NCI-H510A treated with DMSO at 0.1 percent for 48 hours (cell line): ENCODE measurements at places on chromosomes 16 and 17.

DNA sequence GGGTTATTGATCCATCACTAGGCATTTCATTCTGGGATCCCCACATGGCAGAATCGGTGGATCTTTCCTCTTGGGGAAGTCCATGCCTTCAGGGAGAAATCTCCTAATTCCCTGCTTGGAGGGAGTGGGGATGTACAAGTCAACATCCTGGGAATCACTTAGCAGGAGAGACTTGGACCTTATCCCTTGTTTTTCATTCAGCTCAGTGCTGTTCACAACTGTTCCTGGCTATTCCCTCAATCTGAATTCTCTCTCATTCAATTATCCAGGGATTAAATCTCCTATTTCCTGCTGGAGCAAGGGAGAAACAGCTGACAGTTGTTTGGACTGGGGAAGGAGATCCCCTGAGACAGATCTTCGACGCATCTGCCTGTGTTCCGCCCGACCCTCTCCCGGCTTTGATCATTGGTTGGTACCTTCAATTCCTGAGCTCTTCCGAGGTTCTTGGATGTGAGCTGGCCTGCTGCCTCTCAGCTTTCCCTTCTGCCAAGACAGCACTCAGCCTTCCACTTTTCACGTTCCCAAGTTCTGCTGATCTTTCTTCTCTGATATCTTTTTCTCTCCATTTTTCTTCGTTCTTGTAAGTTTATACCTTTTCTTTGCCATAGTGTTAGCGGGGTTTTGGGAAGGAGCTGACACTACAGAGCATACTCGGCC, 115.4 kb upstream of the GNAO1 start:
- DNase-seq: no peak

GRCh38 chr16:56344518-56345405, 80.6 kb downstream of the AMFR start:
- DNase-seq: no peak

DNA sequence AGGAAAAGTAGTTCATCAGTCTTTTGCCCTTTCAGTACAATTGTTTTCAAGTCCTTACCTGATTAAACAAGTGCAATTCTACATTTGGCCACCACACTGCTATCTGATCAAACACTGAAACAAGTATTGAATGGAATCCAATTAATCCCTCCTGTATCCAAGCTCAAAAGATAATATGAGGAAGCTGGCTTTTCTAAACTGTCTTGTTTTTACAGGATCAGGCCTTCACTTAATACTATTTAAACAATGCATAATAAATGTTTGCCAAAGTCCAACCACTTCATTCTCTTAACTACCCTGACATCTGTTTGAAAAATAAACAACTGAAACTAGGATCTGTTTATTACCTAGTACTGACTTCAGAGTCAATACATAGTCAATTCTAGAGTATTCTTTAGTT, 131.6 kb downstream of the MRTFB start:
- DNase-seq: peak; percentile 93

GRCh38 chr16:21101631-21102420, 48.8 kb downstream of the DNAH3 start:
- DNase-seq: no peak

- no peak for DNase-seq
Observed at GRCh38 chr17:63675607-63676546, 24.0 kb downstream of the LIMD2 start.

DNA sequence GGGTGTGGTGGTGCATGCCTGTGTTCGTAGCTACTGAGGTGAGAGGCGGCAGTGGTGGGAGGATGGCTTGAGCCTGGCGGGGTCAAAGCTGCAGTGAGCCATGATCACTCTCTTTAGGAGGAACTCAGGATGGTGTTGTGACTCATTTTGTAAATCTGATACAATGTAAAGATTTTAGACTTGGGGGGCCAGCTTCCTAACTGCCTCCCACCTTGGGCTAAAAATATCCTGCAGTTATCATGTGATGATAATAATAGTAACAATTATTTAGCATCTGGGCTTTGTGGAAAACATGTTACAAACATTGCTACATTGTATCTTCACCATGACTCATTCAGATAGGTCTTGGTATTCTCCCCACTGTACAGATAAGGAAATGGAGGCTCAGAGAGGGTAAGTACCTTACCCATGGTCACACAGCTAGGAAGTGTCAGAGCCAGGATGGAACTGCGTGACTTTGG, 7.4 kb downstream of the CTNS start:
- DNase-seq: no peak

- no peak for DNase-seq
Observed at GRCh38 chr16:89842471-89843408, 14.5 kb downstream of the SPIRE2 start.

DNA sequence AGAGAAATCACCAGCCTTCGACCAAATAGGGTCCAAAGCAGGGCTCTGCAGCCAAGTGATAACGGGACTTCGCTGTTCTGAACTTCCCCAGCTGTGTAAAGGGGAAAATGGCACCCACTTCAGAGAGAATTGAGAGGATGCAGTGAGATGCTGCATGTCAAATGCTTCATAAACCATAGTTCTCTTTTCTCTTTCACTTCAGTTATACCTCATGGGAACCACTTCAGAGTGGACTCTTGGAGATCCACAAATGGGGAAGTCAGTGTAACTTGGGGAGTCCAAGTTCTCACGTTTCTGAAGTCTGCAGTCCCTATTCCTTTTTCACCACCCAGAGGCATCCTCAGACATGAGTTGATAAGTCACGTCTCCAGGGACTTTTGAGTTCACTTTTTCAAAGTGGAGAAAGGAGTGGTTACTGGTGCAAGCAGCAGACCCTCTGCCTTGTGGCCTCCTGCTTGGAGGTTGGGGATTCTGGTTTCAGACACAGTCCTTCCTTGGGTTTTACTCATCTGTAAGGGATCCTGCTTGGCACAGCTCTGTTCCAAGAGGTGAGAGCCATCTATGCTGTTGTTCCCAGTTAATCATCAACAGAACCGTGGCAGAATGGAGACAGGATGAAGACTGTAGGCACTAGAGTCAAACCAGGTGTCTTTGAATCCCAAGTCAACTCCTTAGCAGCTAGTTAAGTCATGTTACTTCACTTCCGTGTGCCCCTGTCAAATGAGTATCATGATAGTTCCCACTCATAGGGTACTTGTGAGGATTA, 123.4 kb upstream of the NOL11 start:
- no peak for DNase-seq

DNA sequence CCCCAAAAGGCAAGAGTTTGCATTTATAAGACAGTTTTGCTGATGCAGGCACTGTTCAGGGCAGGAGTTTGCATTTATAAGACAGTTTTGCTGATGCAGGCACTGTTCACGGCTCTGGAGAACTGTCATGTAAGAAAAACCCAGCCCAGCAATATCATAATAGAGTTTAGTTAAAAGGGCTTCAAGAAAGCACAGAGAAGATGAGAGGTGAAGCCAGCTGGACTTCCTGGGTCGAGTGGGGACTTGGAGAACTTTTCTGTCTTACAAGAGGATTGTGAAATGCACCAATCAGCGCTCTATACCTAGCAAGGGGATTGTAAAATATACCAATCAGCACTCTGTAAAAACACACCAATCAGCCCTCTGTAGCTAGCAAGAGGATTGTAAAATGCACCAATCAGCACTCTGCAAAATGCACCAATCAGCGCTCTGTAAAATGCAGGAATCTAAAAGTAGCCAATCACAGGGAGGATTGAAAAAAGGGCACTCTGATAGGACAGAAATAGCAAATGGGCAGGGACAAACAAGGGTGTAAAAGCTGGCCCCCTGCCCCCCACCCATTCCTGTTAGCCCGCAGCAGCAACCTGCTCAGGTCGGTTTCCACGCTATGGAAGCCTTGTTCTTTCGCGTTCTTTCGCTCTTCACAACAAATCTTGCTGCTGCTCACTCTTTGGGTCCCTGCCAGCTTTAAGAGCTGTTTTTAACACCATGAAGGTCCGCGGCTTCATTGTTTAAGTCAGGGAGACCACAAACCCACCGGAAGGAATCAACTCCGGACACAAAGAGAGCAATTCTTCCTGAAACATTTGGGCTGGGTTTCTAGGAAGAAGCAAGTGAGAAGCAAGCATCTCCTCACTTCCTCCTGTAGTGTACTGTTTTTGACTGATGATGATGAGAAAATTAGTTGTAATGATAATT, 1.8 kb upstream of the CBX1 start:
- no peak for DNase-seq

- DNase-seq: no peak
Observed at GRCh38 chr17:42421507-42422338, 1.3 kb downstream of the CAVIN1 start.

DNA sequence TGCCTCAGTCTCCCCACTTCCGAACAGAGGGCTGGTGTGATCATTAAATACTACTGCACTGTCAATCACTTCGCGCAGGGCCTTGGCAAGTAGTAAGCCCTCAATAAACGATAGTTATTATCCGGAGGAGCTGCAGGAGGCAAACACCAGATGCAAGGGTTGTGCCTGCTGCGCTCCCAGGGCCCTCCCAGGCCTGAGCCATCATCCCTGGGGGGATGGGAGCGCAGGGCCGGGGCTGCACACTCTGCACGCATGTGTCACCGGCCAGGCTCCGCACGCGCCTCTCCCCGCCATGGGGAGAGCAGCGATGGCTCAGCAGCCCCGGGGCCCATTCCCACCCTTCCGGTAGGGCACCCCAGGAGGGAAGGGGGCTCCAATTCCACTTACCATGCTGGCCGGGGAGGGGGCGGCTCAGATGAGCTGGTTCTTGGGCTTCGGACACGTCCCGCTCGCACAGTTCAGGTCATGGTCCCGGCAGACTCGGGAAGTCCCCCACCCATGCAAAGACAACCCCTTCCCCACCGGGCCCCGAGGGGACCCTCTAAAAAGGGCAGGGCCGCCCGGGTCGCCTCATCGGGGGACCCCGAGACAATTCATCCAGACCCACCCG, 681 bp downstream of the XPO6 start:
- peak; percentile 55 for DNase-seq

DNA sequence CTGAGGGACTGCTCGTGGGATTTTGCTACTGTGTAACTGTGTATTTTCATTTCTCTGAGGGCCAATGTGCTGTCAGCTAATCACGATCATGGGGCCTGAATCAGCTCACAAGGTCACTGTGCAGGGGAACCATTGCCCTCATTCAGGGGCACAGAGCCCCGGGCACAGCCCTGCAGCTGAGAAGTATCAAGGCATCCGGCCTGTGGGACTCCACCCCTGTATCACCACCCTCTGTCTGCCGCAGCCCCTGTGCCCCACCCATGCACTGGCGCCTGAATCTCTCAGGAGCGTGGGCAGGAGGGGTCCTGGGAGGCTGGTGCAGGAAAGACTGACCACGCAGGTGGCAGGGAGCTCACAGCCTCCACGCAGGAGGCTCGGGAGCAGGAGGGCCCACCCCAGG, 43.4 kb upstream of the RASD1 start:
- DNase-seq: no peak

GRCh38 chr17:82236142-82236971, 7.5 kb downstream of the SLC16A3 start:
- peak; percentile 65 for DNase-seq

GRCh38 chr17:74871356-74872076, 1.3 kb downstream of the FDXR start:
- no peak for DNase-seq

- DNase-seq: no peak
Observed at GRCh38 chr16:19523184-19523558, 571 bp upstream of the CCP110 start.

DNA sequence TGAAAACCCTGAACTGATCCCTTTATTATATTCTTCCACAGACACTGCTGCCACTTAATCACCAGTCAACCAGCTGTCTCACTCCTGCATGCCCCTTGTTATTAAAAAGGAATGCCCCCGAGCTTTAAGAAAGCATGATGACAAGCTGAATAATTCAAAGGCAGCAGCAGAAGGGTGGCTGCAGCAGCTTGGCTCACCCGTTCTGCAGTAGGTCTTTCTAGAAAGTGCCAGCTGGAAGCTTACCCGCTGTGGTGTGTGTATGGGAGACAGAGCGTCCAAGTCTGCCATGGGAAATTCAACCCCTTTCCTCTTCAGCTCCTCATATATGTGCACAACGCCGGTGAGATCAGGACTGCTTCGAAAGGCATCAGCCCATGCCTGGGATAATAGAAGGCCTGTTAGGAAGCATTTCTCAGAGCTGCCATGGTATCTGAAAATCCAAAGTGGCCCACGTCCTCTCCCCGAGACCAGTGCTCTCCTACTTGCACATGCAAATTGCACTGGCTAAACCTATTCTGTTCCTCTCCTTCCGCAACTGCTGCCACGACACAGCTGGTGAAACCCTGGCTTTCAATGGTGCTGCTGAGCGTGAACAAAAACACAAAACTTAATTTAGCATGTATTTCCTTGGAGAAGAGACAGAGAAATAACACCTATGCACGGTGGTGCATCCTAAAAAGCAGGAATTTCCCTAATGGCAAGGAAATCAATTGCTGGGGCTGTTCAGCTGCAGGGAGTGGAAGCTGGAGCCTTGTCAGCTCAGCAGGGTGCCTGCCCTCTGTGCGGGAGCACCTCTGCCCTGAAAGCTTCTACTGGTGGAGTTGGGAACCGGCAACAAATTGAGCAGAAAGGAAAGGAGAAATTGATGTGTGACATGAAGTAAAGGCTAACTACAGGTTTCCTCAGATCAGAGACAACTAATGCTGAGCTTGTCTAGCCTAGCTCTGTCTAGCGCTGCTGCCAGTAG, 47.9 kb upstream of the SREBF1 start:
- DNase-seq: no peak

- no peak for DNase-seq
Observed at GRCh38 chr16:84369105-84369504, 767 bp downstream of the ATP2C2 start.

- DNase-seq: no peak
Observed at GRCh38 chr16:22093331-22093730, 990 bp downstream of the VWA3A start.

DNA sequence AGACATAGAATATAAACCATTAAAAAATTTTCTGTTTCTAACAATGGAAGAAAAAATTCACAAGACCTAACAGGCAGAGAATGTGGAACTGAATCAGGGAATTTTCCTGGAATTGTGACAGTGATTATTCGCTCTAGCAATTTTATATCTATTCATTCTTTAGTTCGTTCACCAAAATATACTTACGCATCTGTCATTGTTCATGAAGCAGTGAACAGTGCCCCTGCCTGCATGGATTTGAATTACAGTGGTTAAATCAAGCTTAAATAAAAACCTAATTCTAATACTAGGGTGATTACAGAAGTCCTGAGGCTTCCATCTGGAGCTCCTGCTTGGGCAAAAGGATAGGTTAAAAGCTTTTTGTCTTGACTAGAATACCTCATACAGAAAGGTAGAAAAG, 48.6 kb downstream of the ABCA8 start:
- DNase-seq: no peak

DNA sequence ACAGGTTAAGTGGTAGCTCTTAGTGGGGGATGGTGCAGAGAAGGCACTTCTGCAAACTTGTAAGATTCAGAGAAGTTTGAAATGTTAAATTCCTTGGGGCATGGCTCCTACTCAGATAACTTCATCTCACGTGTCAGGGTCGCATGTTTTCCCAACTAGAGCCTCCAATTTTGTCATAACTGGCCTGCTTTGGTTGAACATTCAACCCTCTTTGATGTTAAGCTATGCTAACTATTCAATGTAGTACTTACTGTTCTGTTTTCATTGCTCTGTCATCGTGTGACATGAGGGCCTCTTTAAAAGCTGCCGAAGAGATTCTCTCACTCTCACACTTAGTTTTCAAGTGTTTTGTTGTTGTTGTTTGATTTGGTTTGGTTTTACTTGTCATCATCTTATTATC, 280.8 kb downstream of the CDH11 start:
- no peak for DNase-seq
